ENCODE measurements at places on chromosomes 6 and 20. TPM values are rescaled to one million over a fixed set of nuclear protein-coding genes. Genes with fewer than 3 reads are reported as not detected.
A peak's percentile ranks its signal among the peaks of the same experiment; 100 is the strongest.

DNA sequence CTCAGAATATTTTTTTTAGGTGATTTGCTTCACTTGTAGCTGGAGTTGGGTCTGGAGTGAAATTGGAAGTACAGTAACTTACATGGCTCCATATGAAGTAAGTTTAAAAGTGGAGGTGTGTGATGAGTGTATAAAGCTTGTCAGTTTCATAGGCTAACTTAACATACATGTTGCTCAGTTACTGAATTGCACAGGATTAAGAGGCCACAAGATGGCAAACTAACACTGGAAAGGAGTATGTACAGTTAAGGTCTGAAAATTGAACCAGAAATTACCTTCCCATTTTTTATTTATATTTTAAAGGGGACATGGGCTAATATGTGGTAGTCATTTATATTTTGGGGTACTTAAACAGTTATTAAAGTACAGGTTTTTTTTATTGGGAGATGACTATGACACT lies 45.3 kb upstream of the SMIM8 start:
- H3K4me1 ChIP-seq: peaks cover 13% of the 10 kb centered on the region
- H3K27ac ChIP-seq: no peak overlapping the region
- no peak overlapping the region for H3K4me3 ChIP-seq
- DNase-seq: peak; percentile 23
- no peaks in the 10 kb centered on the region for H3K27me3 ChIP-seq

The HLA-DRA gene
- 0.89 TPM for total RNA-seq

DNA sequence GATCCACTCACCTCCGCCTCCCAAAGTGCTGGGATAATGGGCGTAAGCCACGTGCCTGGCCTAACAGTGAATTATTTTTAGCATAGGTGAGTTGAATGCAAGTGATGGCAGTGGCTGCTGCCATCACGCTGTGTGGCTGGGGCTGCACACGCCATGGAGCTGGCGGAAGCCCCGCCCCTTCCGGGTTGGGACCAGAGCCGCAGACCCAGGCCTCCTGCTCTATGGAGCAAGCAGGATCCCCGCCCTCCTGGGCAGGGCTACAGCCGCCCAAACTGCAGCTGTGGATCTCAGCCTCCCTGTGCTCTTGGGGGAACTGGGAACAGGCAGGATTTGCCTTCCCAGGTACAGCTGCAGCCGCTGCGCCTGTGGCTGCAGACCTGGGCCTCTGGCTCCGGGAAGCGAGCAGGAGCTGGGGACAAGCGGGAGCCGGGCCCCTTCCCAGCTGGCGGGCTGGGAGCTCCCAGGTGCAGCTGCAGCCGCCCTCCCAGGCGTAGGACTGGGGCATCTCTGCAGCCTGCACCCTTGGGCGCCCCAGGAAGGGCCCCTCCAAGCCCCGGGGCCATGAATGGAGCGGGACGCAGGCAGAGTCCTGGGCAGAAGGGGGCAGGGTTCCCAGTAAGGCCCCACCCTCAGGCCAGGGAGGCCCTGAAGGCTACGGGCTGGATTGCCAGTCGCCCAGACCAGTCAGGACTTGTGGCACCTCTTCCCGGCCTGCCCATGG lies 30.9 kb upstream of the SLA2 start:
- H3K4me3 ChIP-seq: no peak overlapping the region
- DNase-seq: no peak
- H3K27ac ChIP-seq: no peak overlapping the region
- no peaks in the 10 kb centered on the region for H3K27me3 ChIP-seq

- peak within 1 kb of the TSS; percentile 84 for H3K27ac ChIP-seq
- H3K4me3 ChIP-seq: peak within 1 kb of the TSS; percentile 76
- peak; percentile 87 for DNase-seq
These were observed at the start of gene SASH1 for GRCh38 chr6:148342350-148343046. Gene SASH1, plus strand, starts transcription at chr6:148342838. Its CDS starts 230 bp downstream, at chr6:148343068.

- H3K27me3 ChIP-seq: peaks cover 10% of the 10 kb centered on the region
- DNase-seq: no peak
- no peaks in the 10 kb centered on the region for H3K4me1 ChIP-seq
- no peak overlapping the region for H3K4me3 ChIP-seq
- H3K36me3 ChIP-seq: no peaks in the 10 kb centered on the region
These were observed 17.3 kb upstream of the FRMD1 start for GRCh38 chr6:168096271-168096764.

The OR2J2 gene
- total RNA-seq: not detected

The ESR1 gene
- total RNA-seq: not detected

The TBX18 gene
- total RNA-seq: 16.2 TPM

GRCh38 chr6:44309092-44309491 lies 4.1 kb downstream of the AARS2 start:
- H3K27me3 ChIP-seq: no peaks in the 10 kb centered on the region
- H3K27ac ChIP-seq: peak overlapping the region; percentile 67
- no peak overlapping the region for H3K4me3 ChIP-seq
- DNase-seq: peak; percentile 89
- H3K36me3 ChIP-seq: peaks cover 17% of the 10 kb centered on the region

The SLC24A3 gene
- total RNA-seq: not detected

GRCh38 chr6:67935976-67936477 lies 699.1 kb upstream of the ADGRB3 start:
- H3K27me3 ChIP-seq: no peaks in the 10 kb centered on the region
- DNase-seq: no peak
- H3K4me1 ChIP-seq: no peaks in the 10 kb centered on the region
- H3K27ac ChIP-seq: no peak overlapping the region
- H3K36me3 ChIP-seq: no peaks in the 10 kb centered on the region

The RTF2 gene
- 128 TPM for total RNA-seq

The ZSCAN12 gene
- 1.9 TPM for total RNA-seq

The FAXC gene
- total RNA-seq: 1.8 TPM

The SOBP gene
- total RNA-seq: 1.9 TPM

DNA sequence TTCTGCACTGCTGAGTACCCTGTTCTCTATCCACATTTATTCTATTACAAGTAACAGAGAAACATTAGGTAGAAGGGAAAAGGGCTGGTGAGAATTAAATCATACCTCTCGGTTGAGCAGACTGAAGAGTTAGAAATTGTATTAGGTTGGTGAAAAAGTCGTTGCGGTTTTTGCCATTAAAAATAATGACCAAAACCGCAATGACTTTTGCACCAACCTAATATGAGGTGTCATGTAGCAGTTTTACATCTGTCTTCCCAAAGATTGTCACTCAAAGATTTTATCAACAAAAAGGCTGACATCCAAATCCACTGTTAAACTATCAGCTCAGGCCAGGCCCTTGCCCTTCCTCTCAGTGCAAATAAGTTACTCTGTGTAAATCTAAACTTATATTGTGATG lies 28.3 kb upstream of the GRIK2 start:
- H3K4me1 ChIP-seq: no peaks in the 10 kb centered on the region
- no peaks in the 10 kb centered on the region for H3K27me3 ChIP-seq
- H3K27ac ChIP-seq: no peak overlapping the region
- H3K4me3 ChIP-seq: no peak overlapping the region
- H3K36me3 ChIP-seq: no peaks in the 10 kb centered on the region
- no peak for DNase-seq

The GINS1 gene
- 2.9 TPM for total RNA-seq

DNA sequence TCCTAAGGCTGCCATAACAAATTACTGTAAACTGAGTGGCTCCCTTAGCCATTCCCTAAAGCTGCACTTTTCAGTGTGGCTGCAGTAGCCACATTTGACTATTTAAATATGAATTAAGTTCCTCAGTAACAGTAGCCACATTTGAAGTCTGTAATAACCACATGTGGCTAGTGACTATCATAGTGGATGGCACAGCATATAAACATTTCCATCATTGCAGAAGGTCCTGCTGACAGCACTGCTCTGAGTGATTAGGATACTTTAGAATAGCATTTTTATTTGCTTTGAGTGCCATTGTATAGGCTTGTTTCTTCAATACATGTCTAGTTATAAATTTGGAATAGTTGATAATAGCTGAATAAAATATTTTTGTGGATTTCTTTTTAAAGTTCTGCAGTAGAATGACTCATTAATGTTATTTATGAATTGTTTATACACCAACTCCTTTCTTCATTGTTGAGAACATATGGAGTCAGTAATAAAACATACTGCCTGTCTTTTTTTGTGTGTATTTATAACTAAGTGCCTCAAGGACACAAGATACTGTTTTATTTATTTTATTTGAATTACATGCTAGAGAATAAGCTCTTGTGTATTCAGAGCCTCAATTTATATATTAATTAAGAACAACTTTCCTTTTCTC lies 217.2 kb downstream of the CDKAL1 start:
- no peaks in the 10 kb centered on the region for H3K36me3 ChIP-seq
- no peak overlapping the region for H3K4me3 ChIP-seq
- H3K4me1 ChIP-seq: no peaks in the 10 kb centered on the region
- no peak overlapping the region for H3K27ac ChIP-seq

DNA sequence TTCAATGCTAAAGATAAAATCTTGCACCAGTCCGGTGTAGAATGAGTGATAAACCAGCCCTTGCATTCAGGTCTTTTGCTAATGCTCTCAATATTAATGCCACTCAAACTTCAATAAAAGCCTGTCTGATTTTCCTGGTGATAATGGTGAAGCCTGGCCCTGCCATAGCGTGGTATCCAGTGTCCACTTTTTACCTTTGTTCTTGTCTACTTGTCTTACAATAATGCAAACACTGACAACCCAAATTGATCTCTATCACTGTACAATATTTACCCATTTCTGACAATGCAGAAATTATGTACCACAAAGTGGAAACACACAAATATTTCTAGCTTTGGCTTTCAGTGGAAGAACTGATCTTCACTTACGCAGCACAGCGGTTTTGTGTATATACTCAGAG lies 189.1 kb downstream of the ZDHHC14 start:
- no peak overlapping the region for H3K27ac ChIP-seq
- H3K27me3 ChIP-seq: no peaks in the 10 kb centered on the region
- no peaks in the 10 kb centered on the region for H3K4me1 ChIP-seq

DNA sequence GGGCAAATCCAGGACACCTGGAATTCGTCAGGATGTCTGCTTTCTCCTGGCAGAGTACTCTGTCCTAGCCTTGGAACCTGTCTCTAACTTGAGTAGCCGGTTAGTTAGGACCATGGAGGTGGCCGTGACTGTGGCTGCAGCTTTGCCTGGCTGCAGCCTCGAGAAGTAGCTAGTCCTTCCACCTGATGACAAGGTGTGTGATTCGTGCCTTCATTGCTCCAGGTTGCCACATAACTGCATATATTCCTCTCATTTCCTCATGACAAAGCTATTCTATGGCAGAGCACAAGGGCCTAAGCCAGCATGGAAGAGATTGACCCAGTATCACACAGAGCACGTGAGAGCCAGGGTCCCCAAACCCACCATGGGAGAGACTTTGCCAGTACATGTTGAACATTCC lies 39.8 kb upstream of the KIF25 start:
- peaks cover under 1% of the 10 kb centered on the region for H3K36me3 ChIP-seq
- no peak overlapping the region for H3K4me3 ChIP-seq
- no peaks in the 10 kb centered on the region for H3K4me1 ChIP-seq
- H3K27me3 ChIP-seq: no peaks in the 10 kb centered on the region

The NSFL1C gene
- 32.0 TPM for total RNA-seq

DNA sequence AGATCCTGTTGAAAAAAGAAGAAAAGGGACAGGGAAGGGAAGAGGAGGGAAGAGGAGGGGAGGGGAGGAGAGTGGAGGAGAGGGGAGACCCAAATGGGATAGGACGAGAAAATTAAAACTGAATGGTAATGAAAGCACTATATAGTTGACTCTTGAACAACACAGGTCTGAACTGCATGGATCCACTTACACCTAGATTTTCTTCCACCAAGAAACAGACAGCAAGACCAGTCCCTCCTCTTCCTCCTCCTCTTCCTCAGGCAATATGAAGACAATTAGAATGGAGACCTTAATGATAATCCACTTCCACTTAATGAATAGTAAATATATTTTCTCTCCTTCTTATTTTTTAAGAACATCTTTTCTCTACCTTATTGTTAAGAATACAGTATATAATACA lies 113.5 kb downstream of the EPB41L2 start:
- H3K36me3 ChIP-seq: no peaks in the 10 kb centered on the region
- no peak for DNase-seq
- peaks cover 17% of the 10 kb centered on the region for H3K4me1 ChIP-seq
- H3K4me3 ChIP-seq: no peak overlapping the region

DNA sequence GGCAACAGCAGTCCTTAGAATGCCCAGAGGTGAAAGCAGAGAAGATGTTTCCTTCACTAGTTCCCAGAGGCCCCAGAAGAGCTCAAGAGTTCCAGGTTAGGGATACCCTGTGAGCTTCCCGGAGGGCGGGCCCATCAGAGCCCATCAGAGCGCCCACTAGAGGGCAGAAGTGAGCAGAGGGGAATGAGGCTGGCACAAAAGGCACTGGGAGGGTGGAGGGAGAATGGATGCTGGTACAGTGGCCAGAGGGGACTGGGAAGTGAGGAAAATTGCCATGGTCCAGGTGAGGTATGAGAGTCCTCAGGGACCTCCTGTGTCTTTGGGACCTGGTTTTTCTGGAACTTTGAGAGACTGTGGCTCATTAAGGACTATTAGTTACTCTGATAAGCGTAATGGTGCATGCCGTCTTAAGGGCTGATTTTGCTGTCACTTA lies 57.3 kb downstream of the LINC00237 start:
- no peak overlapping the region for H3K4me3 ChIP-seq
- DNase-seq: peak; percentile 46

- no peaks in the 10 kb centered on the region for H3K27me3 ChIP-seq
- peak overlapping the region; percentile 36 for H3K27ac ChIP-seq
These were observed 46.6 kb upstream of the TMEM30A start for GRCh38 chr6:75331151-75331550.

The NKX2-4 gene
- total RNA-seq: not detected
